ENCODE measurements at places on chromosomes 2 and 18. TPM values are rescaled to one million over a fixed set of nuclear protein-coding genes. Genes with fewer than 3 reads are reported as not detected.

DNA sequence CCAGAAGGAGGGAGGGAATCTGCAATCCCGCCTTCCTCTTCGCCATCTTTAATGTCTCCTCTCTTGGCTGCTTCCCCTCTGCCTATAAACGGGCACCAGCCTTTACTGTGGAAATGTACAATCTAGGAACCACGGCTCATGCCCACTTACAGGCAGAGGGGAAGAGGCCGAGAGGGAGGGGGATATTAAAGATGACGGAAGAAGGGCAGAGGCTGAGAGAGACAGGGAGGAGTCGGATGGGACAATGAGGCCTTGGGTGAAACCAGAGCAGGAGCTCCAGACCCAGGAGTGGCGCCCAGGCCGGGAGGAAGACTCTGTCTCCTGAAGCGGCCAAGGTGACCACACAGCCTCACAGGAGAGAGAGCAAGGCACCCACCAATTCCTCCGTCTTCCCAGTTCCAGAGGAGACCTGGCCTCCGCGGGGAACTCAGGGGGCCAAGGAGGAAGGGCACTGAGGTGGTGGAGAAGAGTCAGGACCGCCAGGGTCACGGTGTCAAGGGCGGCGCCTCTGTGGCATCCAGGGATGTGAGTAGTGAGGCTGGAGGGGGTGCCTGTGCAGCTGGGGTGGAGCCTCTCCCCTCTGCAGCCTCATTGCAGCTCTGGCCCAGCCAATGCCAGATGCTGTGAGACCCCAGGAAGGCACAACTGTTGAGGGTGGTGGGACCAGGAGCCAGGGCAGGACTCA, 67.8 kb downstream of the CIB4 start:
- no peak for DNase-seq

DNA sequence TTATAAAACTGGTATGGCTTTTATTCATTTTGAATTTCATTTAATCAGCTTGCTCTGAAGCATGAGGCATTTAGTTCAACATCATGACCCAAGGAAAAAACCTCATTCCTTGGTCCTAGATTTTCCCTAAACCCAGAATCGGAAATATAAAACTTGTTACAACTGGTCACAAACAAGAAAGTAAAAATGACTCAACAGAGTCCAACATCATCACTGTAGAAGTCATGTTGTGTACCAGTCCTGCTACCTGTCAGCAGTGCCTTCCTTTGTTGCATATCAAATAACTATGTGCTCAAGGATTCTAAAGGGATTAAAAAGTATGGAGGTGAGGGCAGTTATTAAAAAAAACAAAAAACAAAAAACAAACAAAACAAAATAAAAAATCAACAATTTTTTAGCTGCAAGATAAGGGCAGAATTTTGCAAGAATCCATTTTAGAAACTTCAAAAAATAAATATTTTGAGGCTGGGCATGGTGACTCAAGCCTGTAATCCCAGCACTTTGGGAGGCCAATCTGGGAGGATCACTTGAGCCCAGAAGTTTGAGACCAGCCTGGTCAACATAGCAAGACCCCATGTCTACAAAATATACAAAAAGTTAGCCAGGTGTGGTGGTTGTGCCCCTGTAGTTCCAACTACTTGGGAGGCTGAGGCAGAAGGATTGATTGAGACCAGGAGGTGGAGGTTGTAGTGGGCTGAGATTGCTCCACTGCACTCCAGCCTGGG, 18.4 kb downstream of the NCKAP1 start:
- no peak for DNase-seq

GRCh38 chr2:45040786-45041185, 31.5 kb upstream of the SIX2 start:
- DNase-seq = no peak

GRCh38 chr2:3249476-3249962, 128.1 kb downstream of the EIPR1 start:
- no peak for DNase-seq

DNA sequence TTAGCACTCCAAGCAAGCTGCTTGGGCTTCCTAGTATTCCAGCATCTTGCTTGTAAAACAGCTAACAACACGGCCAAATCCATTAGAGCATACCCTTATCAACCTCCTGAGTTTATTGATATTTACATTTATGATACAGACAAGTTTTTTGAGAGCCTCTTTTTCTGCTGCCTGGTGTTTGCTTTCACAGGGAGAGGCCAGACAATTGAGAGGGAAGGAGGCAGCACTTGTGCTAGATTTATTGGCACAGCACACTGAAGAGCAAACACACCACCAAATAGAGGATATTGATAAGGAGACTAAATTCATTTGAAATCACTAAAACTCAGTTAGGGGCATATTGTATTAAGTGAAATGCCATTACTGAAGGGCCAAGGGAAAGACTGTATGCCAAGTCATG, 1142.3 kb upstream of the FANCL start:
- no peak for DNase-seq

DNA sequence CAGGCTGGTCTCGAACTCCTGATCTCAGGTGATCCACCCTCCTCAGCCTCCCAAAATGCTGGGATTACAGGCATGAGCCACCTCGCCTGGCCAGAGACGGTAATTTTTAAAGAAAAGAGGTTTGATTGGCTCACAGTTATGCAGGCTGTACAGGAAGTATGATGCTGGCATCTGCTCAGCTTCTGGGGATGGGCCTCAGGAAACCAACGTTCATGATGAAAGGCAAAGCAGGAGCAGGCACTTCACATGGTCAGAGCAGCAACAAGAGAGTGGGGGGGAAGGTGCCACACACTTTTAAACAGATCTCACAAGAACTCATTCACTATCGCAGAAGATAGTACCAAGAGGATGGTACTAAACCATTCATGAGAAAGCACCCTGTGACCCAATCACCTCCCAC, 38.0 kb upstream of the GPD2 start:
- DNase-seq = no peak

DNA sequence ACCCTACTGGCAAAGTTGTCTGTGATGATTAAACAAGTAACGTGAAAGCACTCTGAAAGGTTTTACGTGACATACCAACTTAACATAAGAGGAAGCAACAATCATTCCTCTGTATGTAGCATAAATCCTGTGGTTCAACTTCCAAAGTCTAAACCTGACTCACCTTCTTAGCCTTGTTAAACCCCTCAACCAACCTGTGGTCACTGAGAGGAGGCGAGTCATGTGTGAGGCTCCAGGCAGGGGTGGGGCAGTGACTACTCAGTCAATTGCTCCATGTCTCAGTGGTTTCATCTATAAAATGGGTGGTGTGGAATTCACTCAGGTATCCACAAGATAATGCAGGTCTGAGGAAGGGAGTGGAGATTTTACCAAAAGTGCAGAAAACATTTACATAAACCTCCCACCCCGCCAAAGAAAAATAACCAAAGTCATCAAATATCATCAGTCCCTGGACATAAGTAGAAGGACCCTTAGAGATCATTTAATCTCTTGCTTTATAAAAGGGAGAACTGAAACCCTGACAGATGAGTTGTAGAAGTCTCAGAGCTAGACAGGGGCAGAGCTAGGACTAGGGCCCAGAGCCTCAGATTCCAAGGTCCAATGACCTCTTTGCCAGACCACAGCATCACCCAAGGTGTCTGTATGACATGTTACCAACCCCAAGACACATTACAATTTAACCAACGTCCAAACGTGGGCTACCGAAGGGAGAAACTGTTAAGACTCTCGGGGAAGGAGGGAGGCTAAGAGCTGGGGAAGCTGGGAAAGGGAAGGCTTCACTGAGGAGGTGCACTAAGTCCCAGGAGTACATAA, 3.7 kb upstream of the PCBP1 start:
- peak; percentile 81 for DNase-seq

DNA sequence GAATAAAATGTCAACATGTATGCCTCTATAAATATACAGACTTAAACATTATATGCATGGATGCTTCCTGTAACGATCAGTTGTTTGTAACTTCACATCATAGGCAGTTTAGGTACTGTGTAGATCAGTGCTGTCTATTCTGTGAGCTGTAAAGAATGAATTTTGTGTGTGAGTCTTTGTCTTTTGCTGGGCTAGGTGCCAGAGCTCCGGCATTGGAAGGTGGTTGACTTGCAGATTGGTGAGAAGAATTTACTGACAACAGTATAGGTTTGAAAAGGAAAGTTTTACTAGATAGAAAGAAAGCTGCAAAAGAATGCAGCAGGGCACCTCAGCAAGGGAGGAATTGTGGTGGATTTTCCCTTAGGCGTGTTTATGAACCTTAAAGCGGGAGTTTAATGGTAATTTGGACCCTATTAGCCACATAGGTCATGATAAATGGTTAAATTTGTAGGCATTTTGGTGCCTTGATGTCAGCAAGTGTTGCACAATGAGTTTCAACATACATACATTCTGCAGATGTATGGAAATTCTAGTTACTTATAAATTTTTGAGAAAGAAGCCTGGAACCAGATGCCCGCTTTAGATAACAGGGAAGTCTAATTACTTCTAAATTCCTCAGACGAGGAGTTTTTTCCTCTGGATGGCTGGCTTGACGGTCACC, 6.7 kb upstream of the QPCT start:
- DNase-seq = no peak

DNA sequence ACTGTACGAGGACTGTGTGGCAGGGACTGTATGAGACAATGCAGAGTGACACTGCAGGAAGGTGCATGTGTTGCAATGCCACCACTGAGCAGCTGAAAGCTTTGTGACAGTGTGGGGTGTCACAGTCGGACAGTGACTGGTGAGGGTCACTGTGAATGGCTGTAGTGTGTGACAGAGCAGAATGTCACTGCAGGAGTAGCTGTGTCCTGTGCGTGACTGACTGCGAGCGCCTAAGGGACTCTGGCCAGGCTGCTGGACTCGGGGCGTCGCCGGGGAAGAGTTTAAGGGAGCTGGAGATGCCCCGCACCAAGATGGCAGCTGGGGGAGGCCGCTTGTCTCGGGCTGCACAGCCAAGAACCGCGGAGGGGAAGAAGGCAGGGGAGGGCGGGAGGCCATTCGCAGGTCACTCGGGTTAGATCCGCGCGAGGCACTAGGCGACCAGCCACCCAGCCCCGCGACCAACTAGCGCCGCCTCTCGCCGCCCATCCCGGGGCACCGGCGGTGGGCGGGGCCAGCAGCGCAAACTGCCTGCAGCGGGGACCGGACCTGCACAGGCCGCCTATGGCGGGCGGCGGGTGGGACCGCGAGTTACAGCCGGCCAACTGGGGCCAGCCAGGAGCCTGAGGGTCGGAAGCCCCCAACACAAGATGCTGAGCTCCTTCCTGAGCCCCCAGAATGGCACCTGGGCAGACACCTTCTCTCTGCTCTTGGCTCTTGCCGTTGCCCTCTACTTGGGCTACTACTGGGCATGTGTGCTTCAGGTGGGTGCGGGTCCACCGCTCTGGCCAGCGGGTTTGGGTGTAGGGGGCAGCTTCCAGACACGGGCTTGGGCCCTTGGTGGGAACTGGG, at the start of gene ABHD1:
TSS of gene ABHD1 (plus strand) at position 514 of the 849 bp plus-strand sequence. CDS start at position 648, 134 bp downstream.
- DNase-seq = peak; percentile 72

- DNase-seq = peak; percentile 52
These were observed 81.6 kb downstream of the FBXO15 start for GRCh38 chr18:74066018-74066417.

- no peak for DNase-seq
These were observed 75.6 kb upstream of the B3GNT7 start for GRCh38 chr2:231319867-231320266.

DNA sequence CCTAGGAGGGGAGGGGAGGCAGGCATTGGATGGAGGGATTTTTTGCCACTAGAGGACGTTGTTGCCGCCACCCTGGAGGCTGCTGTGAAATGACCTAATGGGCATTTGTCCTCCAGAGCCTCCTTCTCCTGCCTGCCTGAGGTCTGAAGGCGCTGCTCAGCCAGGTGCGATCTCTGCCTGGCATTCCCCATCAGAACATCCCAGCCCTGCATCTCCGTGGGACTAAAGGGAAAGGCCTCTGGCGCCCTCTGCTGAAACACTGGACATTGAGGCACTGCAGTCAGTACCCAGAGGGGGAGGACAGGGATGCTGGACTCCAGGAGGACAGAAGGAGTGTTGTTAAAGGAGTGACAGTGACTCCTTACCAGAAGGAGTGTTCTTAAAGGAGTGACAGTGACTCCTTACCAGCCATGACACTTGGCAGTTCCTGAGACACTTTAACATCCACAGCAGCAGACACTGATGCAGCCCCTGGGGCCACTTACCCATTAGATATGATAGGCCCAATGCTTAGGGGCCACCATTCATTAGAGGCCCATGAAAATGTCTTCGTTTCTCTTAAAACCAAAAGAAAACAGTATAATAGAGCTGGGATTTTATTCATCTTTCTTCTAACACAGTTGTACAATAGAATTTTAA, 17.0 kb downstream of the THNSL2 start:
- peak; percentile 69 for DNase-seq

DNA sequence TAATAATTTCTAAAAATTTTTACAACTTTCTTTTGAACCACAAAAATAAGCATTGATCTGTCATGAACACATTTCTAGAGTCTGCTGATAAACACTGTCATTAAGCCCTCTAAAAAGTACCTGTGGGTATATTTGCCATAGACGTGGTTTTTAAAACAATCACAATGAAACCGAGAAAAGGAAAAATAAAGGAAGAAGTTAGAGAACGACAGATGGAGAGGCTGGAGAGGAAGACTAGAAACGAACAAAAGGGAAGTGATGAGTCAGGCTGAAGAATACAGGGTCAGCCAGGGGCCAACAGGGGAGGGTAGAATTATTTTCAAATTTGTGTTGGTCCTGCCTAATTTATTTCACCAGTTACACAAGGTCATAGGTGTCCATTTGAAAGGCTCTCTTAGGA, 62.0 kb downstream of the MYL12B start:
- DNase-seq = no peak

- DNase-seq = no peak
These were observed 657 bp upstream of the BIN1 start for GRCh38 chr2:127107622-127107999.

DNA sequence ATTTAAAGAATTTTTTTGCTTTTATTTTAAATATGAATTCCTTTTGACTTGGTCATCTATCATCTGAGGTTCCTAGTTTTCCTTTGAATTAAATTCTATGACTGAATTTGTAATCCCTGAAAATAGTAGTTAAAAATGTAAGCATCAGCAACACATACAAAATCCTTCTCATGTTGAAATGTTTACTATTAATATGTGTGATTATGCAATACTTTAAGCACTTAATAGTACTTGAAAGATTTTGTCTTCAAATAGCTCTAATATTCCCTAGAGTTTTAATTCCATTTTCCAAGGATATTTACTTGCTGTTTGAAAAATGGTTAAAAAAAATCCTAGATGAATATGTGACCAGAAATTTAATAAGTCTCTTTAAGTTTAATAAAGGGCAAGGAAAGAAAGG, 26.6 kb upstream of the SPATS2L start:
- DNase-seq = no peak

DNA sequence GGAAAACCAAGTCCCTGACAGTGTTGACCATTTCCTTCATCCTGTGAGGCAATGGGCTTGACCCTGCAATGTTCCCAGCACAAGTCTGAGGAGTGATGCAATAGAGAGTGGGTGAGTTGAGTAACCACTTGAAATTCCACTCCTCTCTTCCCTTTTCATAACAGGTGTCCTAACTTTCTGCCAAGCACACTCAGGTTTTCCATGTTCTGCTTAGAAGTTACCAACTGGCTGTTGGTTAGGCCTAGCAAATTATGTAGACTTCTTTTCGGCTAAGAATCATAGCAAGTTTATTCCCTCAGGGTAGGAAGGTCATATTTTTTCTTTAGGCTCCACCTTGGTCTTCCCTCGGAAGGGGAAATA, 11.5 kb downstream of the GNLY start:
- DNase-seq = no peak

Gene FAM228A
- total RNA-seq = 0.16 TPM

Gene ABHD1
- 0.65 TPM for total RNA-seq

Gene FSHR
- not detected for total RNA-seq

Gene NDC80
- total RNA-seq = 88.5 TPM

Gene G6PC2
- not detected for total RNA-seq

Gene SMYD5
- total RNA-seq = 47.0 TPM

Gene SLC14A1
- total RNA-seq = 1.3 TPM

Gene GPC1
- 1.7 TPM for total RNA-seq

Gene PTPRN
- 0.30 TPM for total RNA-seq

Gene REEP1
- 0.19 TPM for total RNA-seq
